Suprapubic skin (tissue), 4 donors: ENCODE measurements at places on chromosomes 6 and 20.

DNA sequence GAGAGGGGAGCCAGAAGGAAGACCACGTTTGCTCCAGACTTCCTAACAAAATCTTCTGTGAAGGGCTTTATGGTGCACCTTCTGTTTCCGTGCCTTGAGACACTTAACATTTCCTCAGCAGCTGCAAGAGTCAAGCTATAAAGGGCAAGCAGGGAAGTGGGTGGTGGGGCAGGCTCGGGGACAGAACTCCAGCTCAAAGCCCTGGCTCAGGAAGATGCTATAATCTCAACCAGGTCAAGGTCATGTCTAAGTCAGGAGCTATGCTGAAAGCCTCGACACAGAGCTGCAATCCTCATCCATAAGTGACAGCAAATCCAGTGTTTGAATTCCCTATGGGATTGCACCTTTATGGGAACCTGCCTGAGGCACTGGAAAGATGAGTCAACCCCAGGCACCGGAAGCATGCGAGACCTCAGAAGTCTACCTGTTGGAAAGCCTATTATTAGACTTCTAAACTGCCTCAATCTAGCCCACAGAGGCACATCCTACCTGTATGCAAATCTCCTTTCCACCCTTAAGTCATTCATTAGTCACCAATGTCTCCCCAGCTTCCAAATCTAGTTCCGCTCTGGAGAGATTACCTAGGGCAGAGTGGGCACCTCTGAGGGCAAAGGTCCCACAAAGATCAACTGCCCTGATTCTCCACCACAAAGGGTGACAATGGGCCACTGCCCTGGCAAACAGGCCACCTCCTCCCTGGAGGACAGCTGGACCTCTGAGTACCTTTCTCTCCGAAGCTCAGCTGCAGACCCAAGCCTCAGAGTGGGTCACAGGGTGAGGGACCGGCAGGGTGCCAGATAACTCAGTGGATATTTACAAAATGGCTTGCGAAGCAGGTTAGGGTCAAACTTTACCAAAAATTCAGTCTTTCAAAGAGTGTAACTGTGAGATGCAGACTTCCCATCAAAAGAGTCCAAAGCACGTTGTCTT, 287.0 kb downstream of the CDC5L start:
- H3K4me1 ChIP-seq: no peaks in the 10 kb centered on the region
- H3K27ac ChIP-seq: no peak overlapping the region
- DNase-seq: no peak
- no peak overlapping the region for H3K4me3 ChIP-seq
- peaks cover 3% of the 10 kb centered on the region for H3K27me3 ChIP-seq
- no peaks in the 10 kb centered on the region for H3K36me3 ChIP-seq

GRCh38 chr20:61442075-61442670, 190.1 kb downstream of the CDH4 start:
- no peak overlapping the region for H3K27ac ChIP-seq
- H3K4me1 ChIP-seq: no peaks in the 10 kb centered on the region

- no peak for DNase-seq
- no peaks in the 10 kb centered on the region for H3K4me1 ChIP-seq
- H3K27ac ChIP-seq: no peak overlapping the region
- H3K4me3 ChIP-seq: no peak overlapping the region
- no peaks in the 10 kb centered on the region for H3K27me3 ChIP-seq
These were observed 45.4 kb upstream of the CCN6 start for GRCh38 chr6:112008482-112008881.

- H3K36me3 ChIP-seq: no peaks in the 10 kb centered on the region
- H3K4me1 ChIP-seq: no peaks in the 10 kb centered on the region
- no peak for DNase-seq
These were observed 153.2 kb downstream of the SH3BGRL2 start for GRCh38 chr6:79784395-79784753.

- no peak for DNase-seq
- H3K36me3 ChIP-seq: no peaks in the 10 kb centered on the region
- no peak overlapping the region for H3K27ac ChIP-seq
- no peak overlapping the region for H3K4me3 ChIP-seq
These were observed 278.0 kb downstream of the BMP7 start for GRCh38 chr20:56988446-56988845.

- H3K4me1 ChIP-seq: peaks cover 12% of the 10 kb centered on the region
- no peak overlapping the region for H3K27ac ChIP-seq
- no peak overlapping the region for H3K4me3 ChIP-seq
- H3K36me3 ChIP-seq: no peaks in the 10 kb centered on the region
- no peak for DNase-seq
These were observed 518.1 kb upstream of the JARID2 start for GRCh38 chr6:14727494-14728395.

- H3K4me1 ChIP-seq: peaks cover 31% of the 10 kb centered on the region
- H3K36me3 ChIP-seq: no peaks in the 10 kb centered on the region
- H3K27me3 ChIP-seq: peaks cover 36% of the 10 kb centered on the region
- DNase-seq: no peak
- no peak overlapping the region for H3K4me3 ChIP-seq
- no peak overlapping the region for H3K27ac ChIP-seq
These were observed 2.3 kb upstream of the RBBP8NL start for GRCh38 chr20:62429455-62430310.

GRCh38 chr6:130906736-130907381, 79.7 kb downstream of the SMLR1 start:
- no peaks in the 10 kb centered on the region for H3K27me3 ChIP-seq
- H3K36me3 ChIP-seq: no peaks in the 10 kb centered on the region
- no peak overlapping the region for H3K4me3 ChIP-seq
- H3K27ac ChIP-seq: no peak overlapping the region
- H3K4me1 ChIP-seq: peaks cover 7% of the 10 kb centered on the region

DNA sequence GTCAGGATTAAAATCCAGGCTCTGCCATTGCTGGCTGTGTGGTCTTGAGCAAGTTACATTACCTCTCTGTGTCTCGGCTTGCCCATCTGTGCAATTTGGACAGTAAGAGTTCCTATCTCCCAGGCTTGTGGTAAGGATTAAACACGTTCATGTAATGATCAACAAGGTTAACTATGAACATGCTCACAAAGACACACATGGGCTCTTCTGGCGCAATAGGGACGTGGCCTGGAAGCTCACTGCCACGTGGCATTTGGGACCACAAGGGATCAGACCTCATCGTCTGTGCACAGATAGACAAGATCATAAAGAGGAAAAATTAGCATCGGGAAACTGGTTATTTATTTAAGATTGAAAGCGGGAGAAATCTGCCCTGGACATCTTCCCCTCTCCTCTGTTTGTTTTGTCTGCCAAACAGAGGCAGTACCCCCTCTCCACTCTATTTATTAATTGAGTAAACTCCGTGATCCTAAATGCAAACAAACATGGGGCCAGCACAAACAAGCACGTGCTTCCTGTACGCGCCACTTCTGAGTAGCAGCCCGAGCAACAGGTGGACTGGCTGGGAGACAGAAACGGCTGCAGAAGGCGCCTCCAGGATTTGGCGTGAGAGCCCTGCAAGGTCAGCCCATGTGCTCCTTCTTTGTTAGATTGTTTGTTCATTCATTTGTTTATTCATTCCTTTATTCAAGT, 95.0 kb downstream of the CDH26 start:
- H3K27me3 ChIP-seq: peaks cover 23% of the 10 kb centered on the region
- peaks cover 9% of the 10 kb centered on the region for H3K4me1 ChIP-seq
- no peak overlapping the region for H3K4me3 ChIP-seq
- DNase-seq: no peak
- no peaks in the 10 kb centered on the region for H3K36me3 ChIP-seq
- H3K27ac ChIP-seq: no peak overlapping the region

GRCh38 chr6:89749918-89750317, 69.7 kb downstream of the MDN1 start:
- no peak overlapping the region for H3K4me3 ChIP-seq
- no peaks in the 10 kb centered on the region for H3K4me1 ChIP-seq
- no peaks in the 10 kb centered on the region for H3K27me3 ChIP-seq
- no peak overlapping the region for H3K27ac ChIP-seq
- no peak for DNase-seq

DNA sequence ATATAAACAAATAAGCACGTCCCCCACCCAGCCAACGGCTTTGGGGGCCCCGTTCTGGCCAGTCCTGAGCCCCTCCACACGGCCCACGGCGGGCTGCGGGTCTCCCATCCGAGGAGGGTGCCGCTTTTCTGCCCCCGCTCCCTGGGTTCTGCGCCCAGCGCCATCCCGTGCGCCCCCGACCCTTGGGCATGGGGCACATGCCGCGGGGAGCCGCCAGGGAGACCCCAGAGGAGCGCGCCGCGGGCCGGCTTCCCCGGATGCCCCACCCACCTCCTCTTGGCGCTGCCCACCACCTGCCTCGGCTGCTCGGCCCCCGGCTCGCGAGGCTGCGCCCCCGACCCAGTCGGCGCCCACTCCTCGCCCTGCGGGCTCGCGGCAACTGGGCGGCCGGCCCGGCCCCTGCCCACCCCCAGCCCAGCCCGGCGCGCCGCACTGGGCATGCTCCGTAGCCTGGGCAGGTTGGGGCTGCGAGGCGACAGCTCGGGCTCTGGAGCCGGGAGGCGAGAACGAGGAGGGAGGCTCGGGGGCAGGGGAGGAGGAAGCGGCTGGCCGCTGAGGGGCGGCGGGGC, 570 bp upstream of the PLCB4 start:
- no peaks in the 10 kb centered on the region for H3K36me3 ChIP-seq
- no peak for DNase-seq
- H3K4me1 ChIP-seq: peaks cover 16% of the 10 kb centered on the region
- H3K27me3 ChIP-seq: peaks cover 20% of the 10 kb centered on the region

- H3K36me3 ChIP-seq: no peaks in the 10 kb centered on the region
- no peak overlapping the region for H3K4me3 ChIP-seq
- no peak for DNase-seq
- H3K27ac ChIP-seq: no peak overlapping the region
- no peaks in the 10 kb centered on the region for H3K4me1 ChIP-seq
- H3K27me3 ChIP-seq: no peaks in the 10 kb centered on the region
These were observed 281.7 kb upstream of the TAB2 start for GRCh38 chr6:149035766-149036165.

DNA sequence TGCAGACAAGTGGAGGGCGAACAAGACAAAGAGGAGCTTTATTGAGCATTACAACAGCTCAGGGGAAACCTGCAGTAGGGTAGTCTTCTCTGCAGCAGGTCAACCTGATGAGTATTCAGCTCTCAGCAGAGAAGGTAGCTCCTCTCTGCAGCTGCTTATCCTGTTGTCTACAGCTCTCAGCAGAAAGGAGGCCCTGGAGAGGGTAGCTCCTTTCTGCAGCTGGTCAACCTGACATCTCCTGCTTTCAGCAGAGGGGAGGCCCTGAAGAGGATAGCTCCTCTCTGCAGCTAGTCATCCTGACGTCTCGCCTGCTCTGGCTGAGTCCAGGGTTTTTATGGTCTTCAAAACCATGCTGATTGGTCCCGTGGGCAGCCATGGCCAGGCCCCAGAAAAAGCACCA, 113.6 kb downstream of the CD24 start:
- no peaks in the 10 kb centered on the region for H3K36me3 ChIP-seq
- H3K27ac ChIP-seq: no peak overlapping the region
- H3K4me1 ChIP-seq: peaks cover 9% of the 10 kb centered on the region

DNA sequence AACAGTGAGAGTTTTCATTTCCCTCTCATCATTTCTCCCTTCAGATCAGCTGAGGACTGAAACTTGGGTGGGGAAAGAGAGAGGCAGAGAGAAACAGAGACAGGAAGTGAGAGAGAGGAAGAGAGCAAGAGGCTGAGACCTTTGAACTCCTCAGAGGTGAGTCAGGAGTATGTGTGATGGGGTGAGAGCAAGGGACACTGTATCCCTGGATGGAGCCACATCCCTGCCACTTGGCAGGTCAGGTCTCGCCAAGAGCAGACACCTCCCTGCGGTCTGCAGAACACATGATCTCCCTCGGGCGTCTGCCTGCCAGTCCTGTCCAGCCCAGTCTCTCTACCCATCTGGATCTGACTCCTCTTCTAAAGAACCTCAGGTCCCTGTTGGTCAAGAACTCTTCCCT, 62.7 kb upstream of the SYNDIG1 start:
- no peaks in the 10 kb centered on the region for H3K36me3 ChIP-seq
- H3K4me3 ChIP-seq: no peak overlapping the region
- no peak for DNase-seq
- H3K27me3 ChIP-seq: no peaks in the 10 kb centered on the region
- no peaks in the 10 kb centered on the region for H3K4me1 ChIP-seq

- peaks cover 21% of the 10 kb centered on the region for H3K27me3 ChIP-seq
- no peaks in the 10 kb centered on the region for H3K36me3 ChIP-seq
- no peak overlapping the region for H3K27ac ChIP-seq
- H3K4me3 ChIP-seq: peak overlapping the region; percentile 25
- peak; percentile 62 for DNase-seq
These were observed 49.0 kb downstream of the MDGA1 start for GRCh38 chr6:37648465-37649330.

DNA sequence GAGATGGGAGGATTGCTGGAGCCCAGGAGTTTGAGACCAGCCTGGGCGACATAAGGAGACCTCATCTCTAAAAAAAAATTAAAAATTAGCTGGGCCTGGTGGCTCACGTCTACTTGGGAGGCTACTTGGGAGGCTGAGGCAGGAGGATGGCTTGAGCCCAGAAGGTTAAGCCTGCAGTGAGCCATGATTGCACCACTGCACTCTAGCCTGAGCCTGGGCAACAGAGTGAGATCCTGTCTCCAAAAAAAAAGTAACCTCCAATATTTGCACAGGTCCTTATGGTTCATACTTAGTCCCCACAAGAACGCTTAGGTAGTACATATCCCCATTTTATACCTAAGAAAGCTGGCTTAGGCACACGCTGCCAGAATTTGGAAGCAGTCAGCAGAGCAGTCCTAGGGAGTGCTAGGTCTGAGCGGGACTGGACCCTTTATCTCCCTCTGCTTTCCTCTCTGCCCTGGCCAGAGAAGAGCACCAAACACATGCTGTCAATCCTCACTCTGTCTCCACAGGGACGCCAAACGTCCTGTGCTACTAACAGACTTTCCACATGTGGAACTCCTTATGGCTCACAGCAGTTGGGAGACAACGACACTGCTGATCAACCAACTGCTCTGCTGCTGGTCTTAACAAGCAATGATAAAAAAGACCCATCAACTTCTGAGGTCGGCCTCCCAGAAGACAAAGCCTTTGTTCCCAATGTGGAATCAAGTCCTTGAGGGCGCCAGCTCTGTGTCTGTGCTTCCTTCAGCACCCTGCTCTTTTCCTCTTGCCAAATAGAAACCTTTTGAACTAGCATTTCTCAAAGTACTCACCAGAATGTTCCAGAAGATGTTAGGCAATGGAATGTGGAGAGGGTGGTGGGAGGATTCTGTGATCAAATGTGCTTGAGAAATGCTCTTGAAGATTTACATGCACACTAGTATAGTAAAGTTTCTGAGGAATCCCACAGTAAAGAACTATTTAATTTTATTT, 226.3 kb upstream of the DTNBP1 start:
- DNase-seq: no peak
- no peak overlapping the region for H3K4me3 ChIP-seq
- H3K36me3 ChIP-seq: no peaks in the 10 kb centered on the region
- H3K4me1 ChIP-seq: peaks cover 29% of the 10 kb centered on the region

DNA sequence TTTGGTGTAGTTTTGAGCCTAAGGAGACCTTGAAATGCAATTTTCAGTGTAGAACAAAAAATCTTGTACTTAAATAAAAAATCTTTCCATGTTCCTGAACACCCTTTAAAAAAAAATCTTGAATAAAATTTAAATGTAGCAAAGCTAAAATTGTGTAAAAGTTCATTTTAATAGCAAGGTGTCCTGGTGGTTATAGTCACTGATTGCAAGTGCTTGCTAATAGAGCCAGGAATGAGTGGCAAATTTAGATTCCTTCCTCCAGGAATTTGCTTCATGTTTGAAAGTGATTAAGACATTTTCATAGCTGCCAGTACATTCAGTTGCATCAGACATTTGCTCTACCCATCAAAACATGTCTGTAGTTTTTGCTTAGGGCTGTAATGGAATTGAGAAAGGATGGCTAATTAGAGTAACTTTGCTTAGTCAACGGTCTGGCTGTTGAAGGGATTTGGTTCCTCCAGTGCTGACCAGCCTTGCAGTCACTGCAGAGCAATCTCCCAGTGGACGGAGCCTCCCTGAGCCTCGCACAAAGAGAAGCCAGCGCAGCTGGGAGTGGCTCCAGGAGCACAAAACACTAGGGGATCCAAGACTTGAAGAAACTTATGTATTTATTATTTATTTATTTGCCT, 36.5 kb downstream of the AKAP12 start:
- H3K4me3 ChIP-seq: no peak overlapping the region
- H3K27ac ChIP-seq: no peak overlapping the region
- DNase-seq: no peak
- no peaks in the 10 kb centered on the region for H3K27me3 ChIP-seq
- no peaks in the 10 kb centered on the region for H3K4me1 ChIP-seq
